Stimulated activated CD8-positive, alpha-beta memory T cell treated with anti-CD3 and anti-CD28 coated beads, Interleukin-15, amount 100 ng/mL, for 24 hours (primary cell): ENCODE measurements at places on chromosomes 2 and 18.

GRCh38 chr18:6729247-6730091 lies at the start of gene ARHGAP28:
Gene ARHGAP28, plus strand, starts transcription at chr18:6729716. Its CDS starts 106 bp downstream, at chr18:6729822.
- DNase-seq, result no peak

DNA sequence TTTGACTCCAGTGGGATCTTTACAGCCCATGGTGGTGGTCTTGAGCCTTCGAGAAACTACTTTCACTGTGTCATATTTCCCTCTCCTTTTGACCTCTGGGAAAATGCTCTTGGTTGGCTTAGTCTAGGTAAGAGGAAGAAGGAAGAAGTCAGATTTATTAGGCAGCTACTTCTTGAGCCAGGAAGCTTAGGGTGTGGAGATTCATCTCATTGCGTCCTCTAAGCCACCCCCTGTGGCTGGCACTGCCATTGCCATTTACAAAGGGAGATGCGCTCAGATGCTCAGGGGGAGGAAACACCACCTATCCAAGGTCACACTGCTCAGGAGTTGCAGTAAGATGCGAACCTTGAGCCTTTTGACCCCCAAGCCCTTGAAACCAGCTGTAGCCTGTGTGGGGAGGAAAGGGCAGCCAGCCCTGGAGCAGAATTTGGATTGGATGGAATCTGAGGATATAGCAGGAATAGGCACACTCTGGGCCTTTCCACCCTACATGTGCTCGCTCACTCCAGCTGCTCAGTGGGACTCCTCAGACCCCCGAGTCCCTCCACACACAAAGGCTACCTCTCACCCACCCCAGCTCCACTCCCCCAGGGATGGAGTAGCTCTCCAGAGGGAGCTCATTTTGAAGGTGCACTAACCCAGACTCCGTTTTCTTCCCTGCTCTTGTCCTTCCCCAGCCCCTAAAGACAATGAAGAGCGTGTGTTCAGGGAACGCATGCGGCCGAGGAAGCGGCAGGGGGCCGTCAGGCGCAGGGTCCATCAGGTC lies 321.3 kb upstream of the EPAS1 start:
- no peak for DNase-seq

DNA sequence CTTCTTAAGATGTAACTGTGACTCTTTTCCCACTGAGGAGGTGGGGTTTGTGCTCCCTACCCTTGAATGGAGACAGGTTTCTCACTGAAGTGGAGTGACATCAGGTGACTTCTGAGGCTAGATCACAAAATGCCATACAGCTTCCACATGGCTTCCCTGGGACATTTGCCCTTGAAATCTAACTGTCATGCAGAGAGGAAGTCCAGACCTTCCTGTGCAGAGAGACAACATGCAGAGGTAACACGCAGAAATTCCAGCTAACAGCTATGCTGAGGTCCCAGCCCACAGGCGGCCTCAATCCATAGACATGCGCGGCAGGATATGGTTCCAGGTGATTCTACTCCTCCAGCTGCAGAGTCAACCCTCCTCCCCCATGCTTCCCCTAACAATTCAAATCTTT lies 119.0 kb downstream of the TRIB2 start:
- no peak for DNase-seq

DNA sequence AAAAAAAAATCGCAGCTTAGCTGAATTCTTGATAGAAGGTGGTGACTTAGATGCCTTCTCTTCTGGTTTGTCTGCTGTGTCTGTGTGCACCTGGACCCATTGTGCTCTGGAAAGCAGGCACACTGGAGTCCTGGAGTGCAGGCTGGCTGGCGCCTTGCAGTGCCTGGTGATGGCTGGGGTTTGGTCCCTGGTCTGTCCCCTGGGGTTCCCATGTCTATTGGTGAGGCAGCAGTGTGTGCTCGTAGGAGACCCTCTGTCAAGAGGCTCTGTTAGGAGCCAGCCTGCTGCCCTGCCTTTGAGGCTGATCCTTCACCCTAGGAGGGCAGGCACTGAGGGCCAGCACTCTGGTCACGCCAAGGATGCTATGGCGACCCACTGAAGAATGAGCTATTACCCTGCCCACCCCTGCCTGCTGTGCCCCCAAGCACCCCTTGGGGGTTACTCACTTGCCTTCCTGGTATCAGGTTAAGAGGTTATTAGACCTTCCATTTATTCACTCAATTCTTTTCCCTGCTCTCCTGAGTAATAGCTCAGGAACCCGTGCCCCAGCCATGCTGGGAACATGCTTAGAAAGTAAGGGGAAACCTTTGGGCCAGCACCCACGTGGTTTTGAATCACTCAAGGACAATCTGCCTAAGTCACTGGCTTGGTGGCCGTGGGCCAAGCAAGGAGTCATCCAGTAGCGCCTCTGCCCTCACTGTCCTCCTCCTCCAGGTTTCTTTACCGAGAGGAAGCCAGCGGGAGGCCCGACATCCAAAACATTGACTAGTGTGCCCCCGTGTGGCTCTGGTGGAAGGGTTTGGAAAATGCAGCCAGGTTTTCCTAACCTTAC lies 284.5 kb downstream of the PRKCE start:
- DNase-seq, result no peak
